NCI-H1092 (cell line): ENCODE measurements at places on chromosomes 7 and 10.

GRCh38 chr10:73810358-73810734, 1.1 kb downstream of the NDST2 start:
- DNase-seq, result no peak

GRCh38 chr10:20029523-20029922, 213.3 kb downstream of the PLXDC2 start:
- no peak for DNase-seq

DNA sequence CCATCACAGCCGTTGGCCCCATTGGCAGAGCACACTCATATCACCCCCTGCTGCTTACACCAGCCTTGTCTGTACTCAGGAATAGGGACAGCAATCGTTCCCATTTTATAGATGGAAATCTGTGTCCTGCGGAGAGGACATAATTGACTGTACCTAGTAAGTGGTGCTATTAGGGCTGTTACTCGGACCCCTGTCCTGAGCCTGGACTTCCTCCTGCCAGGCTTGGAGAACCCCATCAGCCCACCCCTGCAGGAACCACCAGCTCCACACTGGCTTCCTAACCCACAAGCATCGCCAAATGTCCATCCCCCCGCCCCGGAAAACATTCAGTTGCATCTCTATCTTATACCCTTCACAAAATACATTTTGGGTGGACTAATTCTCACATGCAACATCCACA, 139.8 kb upstream of the RET start:
- DNase-seq, result no peak

- DNase-seq, result no peak
Measured at GRCh38 chr10:70247360-70247759, 14.1 kb upstream of the PPA1 start.

GRCh38 chr10:98076086-98076485, 45.7 kb upstream of the CRTAC1 start:
- DNase-seq, result no peak

DNA sequence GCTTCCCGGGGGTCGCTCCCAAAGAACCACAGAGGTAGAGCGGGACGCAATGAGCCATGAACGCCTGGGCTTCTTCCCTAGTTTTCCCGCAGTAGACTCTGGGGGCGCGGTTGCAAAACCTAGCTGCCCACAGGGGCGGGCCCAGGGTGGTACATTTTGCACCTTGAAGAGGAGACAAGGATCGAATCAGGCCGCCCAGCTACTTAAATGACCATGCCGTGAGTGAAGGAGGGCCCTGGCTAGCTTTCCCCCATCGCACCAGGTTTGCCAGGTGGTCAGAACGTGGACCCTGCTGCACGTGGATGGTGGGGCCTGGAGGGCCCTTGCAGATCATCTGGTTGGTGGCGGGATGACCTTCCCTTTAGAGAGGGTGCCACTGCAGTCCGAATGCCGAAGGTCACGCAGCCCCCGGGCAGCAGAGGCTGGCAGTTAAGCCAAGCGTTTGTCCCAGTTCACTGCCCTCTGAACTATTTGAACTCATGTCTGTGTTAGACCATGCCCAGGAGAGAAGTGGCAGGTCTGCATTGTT, 604 bp upstream of the SHTN1 start:
- peak; percentile 1 for DNase-seq

DNA sequence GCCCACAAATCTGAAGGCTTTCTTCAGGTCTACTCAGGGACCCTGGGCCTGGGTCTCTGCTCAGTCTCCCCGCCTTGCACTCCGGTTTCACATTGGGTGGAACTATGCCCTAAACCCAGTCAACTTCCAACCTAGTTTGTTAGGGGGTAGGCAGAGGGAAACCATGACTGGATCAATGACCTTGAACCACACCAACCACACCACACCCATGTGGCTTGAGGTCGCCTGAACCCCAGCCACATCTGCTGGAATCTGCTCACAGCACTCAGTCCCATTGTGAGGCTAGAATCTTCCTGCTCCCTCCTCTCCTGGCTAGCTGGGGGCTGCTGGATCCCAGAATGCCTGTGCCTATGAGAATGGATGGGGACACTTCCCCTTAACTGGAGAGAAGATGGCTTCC, 17.9 kb downstream of the RFC2 start:
- no peak for DNase-seq

DNA sequence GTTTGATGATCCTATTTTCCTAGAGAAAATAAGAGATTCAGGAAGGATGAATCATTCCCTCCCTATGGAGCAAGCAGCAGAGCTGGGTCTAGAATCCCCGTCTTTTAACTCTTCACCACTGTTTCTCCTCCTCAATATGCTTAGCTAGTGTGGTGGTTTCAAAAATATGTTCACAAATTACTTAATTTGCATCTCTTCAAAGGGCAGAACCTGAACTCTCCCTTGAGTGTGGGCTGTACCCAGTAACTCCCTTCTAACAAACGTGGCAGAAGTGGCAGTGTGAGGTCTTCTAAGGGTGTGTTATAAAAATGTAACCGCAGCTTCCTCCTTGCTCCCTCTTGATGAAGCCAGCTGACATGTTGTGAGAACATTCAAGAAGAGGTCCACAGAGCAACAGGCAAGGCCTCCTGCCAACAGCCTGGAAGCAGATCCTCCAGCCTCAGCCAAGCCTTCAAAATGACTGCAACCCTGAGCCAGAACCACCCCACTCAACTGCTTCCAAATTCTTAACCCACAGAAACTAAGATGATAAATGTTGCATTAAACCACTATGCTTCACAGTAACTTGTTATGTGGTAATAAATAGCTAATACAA, 36.6 kb downstream of the SRPK2 start:
- DNase-seq, result no peak
